ENCODE measurements at places on chromosomes 4 and X.

DNA sequence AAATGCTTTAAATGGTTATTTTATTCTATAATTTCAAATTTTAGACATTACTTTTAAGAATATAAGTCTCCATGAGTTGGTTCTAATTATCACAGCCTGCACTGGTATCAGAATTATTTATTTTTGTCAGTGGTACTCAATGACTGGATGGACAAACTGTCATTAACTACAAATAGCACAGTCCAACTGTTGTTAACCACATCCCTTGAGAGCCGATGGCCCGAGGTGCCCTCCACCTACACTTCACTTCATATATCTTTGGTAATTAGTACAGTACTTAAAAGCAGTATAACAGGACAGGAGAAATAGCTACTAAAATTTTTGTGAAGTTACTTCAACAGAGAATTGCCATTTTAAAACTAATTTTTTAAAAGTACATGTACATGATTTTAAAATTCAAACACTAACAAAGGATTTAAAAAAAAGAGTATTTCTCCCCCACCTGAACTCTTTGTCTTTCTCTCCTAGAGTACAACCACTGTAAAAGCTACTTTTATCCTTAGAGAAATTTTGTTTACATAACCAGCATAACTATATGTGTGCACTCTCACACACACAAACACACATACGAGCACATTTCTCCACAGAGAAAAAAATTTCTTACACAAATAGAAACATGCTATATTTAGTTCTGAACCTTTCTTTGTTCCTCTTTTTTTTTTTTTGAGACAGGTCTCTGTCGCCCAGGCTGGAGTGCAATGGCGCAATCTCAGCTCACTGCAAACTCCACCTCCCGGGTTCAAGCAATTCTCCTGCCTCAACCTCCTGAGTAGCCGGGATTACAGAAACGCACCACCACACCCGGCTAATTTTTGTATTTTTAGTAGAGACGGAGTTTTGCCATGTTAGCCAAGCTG, 6.5 kb downstream of the TIFA start:
- DNase-seq = no peak

DNA sequence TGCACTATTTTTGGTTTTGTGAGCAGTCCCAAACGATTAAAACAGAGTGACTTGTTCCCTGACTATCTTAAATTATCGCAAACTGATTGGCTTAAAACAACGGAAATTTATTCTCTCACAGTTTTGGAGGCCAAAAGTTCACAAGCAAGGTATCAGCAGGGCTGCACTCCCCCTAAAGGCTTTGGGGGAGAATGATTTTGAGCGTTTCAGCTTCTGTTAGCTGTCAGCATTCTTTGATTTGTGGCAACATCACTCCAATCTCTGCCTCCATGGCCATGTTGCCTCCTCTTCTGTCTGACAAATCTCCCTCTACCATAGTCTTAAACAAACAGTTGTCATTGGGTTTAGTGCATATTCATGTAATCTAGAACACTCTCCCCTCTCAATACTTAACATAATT, 459.6 kb upstream of the ATOH1 start:
- no peak for DNase-seq

GRCh38 chr4:147492306-147492705, 11.4 kb downstream of the EDNRA start:
- no peak for DNase-seq

- DNase-seq = no peak
Observed at GRCh38 chrX:97030463-97030862, 146.8 kb downstream of the RPA4 start.

GRCh38 chrX:99761731-99762130, 648.3 kb downstream of the PCDH19 start:
- no peak for DNase-seq

GRCh38 chr4:1126506-1126905, 13.1 kb upstream of the RNF212 start:
- DNase-seq = no peak

- no peak for DNase-seq
Observed at GRCh38 chr4:180923486-180923885, 1319.7 kb upstream of the TENM3 start.

DNA sequence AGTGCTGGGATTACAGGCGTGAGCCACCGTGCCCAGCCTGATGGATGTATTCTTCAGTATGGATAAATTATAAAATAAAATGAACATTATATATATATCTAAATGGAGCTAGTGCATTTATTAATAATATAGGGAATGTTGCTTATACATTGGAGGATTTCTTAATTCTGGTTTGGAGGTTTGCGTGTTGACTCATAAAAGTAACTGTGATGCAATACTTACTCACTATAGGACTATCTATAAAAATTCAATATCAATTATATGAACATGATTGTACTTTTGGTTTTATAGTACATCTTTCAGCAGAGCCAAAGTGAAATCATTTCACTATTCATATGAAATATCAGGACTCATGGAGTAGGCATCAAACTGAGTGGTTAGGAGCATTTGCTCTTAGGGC, 3.2 kb upstream of the AREG start:
- DNase-seq = no peak

DNA sequence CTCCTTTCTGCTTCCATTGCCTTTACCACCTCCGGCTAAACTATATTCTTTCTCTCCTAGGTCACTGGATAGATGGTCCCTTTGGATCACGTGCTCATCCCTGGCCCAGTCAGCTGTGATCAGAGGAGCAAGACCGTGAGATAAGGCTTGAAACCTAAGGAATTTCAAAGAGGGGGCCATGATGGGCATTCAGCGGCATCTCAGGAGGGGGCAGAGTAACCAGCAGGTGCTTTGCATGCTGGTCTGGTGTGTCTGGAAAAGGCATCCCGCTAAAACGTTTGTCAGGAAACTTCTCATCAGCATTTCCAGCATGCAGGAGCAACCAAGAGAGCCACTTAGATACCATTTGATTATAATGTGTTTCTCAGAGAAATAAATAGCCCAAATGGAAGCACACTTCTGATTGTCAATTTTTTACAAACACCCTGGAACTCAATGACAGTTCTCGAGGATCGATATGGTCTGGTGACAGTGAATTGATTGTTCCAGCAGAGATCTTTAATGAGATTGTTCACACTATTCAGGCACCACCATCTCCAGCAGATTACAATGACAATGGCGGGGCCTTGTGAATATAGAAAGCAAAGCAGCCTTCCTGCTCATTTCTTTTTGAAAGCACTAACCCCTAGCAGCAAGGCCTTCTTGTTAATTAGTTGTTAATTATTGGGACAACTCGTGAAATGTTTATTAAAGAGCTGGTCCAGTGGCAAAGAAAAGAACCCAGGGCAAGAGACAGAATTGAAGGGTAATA, 327.1 kb downstream of the PTTG2 start:
- no peak for DNase-seq

- DNase-seq = no peak
Observed at GRCh38 chr4:156692016-156692415, 279.6 kb downstream of the PDGFC start.

DNA sequence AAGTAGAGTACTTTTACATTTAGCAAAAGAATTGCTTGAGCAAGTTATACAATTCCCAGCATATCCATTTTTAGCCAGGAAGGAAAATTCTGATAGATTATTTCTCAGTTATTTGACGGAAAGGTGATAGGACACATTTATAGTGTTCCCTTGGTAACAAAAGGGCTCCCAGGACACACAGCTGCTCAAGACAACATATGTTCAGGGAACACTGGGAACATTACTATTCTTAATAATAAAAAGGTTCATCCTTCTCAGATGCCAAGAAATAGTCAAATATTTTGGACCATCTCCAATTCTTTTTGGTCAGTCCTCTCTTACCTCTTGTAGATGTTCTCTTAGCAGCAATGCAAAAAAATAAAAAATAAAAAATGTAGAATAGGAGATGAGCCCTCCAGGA, 66.8 kb upstream of the SMAD1 start:
- no peak for DNase-seq

- DNase-seq = no peak
Observed at GRCh38 chr4:139655116-139655515, 10.5 kb upstream of the MGST2 start.

DNA sequence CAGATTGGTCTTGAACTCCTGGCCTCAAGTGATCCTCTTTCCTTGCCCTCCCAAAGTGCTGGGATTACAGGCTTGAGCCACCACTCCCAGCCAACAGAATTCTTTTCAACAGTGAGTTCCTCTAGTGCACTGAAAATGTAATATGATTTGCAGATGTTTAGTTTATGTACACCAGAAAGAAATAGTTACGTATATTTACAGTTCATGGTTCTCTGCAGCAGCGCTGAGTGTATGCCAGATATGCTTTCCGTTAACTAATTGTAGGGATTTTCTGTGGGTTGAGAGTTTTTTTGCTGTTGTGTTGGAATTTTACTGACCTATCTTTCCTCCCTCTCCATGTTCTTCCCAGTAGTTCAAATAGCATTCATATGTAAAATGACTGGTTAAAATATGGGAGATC, 44.0 kb downstream of the GAB1 start:
- no peak for DNase-seq

DNA sequence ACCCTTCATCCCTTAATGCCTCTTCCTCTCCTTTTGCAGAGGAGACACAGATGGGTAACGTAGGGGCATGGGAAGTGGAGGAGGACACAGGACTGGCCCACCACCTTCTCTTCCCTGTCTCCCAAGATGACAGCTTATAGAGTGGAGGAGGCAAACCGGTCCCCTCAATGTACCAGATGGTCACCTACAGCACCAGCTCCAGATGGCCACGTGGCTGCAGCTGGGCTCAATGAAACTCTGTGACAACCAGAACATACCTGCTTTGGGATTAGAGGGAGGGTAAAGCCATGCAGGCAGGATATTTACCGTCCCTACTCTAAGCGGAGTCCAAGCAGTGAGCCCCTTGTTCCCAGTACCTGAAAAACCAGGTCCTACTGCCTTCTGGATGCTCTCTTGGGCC, 7.5 kb upstream of the KLHL15 start:
- DNase-seq = no peak

DNA sequence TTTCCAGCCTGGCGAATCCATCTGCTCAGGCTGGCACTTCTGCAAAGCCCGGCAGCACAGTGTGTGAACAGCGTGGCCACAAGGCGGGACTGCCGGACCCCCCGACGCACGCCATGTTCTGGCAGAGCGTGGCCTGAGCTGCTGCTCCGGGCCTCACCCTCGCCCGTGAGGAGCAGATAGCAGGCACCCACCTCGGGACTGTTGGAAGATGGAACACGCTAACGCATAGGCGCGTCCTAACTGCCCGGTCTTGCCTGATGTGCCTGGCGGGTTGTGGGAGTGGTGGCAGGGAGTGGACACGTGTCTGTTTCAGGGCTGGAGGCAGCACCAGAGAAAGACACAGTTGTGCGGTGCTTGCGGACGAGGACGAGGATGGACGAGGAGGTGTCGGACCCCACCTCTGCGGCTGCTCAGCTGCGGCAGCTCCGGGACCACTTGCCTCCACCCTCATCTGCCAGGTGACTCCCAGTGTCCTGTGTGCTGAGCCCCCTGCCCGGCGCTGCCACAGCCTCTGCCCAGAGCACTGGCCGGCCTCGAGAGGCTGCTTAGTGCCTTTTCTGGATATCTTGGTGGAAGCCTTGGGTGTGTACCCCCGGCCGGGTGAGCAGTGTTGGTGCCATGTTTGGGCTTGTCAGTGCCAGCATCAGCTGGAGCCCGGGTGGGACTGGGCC, 28.2 kb downstream of the UVSSA start:
- DNase-seq = no peak

GRCh38 chrX:19863857-19864223, 23.6 kb downstream of the SH3KBP1 start:
- DNase-seq = no peak

DNA sequence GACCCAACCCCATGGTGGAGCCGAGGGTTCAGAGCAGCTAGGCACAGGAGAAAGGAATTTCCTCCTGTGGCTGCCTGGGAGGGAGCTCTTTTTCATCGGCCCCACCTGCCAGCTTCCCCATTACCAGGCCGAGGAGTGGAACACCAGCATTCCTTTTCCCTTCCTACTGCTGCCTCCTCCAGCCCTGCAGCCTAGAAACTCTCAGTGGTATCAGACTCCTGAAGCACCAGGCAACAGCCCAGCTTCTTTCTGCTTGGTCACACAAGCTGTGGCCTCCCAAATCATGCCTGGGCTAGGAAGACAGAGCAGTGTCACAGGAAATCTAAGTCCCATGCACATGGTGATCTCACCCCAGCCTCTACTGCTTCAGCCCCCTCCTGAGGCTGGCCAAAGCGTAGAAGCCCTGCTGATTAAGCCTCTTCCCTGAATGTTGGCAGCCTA, 30.1 kb downstream of the RTL5 start:
- DNase-seq = no peak

- no peak for DNase-seq
Observed at GRCh38 chr4:3135155-3136011, 60.9 kb downstream of the HTT start.

- DNase-seq = no peak
Observed at GRCh38 chr4:175773566-175773965, 38.5 kb downstream of the GPM6A start.

DNA sequence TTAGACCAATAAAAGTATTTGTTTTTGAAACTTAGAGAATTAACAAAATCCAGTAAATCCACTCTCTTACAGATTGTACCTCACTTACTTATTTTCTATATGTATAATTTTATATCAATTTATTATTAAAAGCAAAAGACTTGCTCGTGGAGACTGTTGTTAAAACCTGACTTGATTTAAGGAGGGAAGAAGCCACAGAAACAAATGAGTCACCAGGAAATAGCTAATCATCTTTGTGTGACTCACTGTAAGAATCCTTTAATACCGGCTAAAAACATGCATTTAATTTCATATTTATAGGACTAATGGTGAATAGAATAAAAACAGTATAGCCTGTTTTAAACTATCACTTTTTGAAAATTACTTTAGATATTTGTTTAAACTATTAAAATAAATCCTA, 29.9 kb upstream of the UBE2NL start:
- no peak for DNase-seq

DNA sequence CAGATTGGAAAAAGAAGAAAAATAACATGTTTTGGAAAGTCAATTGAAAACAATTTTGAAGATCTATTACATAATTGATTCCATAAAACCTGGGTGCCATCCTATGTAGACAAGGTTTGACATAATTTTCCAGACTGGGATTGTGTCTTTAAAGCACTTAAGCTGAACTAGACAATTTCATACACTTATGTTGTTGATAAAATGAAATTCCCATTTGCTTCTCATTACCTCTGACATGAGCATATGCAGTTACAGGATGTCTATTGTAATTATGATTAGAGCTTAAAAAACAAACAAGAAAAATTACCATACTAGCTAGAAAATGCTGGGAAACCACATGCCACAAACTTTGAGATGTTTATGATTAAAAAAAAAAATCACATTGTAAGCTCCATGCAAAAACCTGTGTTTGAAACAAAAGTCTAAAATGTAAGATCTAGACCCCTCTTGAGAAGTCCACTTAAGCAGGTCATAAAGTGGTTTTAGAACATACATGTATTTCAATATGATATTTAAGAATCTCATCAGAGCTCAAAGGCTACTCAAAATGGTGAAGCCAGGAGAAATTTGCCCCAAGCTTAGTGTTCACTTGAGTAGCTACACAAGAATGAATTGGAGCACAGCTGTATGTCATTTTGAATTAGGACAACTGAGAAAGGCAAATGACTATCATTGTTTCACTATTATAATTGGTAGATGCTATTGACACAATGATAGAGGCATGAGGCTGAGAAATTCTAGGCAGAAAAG, 181.1 kb upstream of the PABPC4L start:
- DNase-seq = no peak

GRCh38 chr4:15665753-15666365, 10.7 kb upstream of the FBXL5 start:
- DNase-seq = no peak

Data from GM10248 (cell line).